Right renal pelvis (tissue), 4 donors: ENCODE measurements at places on chromosomes 7 and 10.

DNA sequence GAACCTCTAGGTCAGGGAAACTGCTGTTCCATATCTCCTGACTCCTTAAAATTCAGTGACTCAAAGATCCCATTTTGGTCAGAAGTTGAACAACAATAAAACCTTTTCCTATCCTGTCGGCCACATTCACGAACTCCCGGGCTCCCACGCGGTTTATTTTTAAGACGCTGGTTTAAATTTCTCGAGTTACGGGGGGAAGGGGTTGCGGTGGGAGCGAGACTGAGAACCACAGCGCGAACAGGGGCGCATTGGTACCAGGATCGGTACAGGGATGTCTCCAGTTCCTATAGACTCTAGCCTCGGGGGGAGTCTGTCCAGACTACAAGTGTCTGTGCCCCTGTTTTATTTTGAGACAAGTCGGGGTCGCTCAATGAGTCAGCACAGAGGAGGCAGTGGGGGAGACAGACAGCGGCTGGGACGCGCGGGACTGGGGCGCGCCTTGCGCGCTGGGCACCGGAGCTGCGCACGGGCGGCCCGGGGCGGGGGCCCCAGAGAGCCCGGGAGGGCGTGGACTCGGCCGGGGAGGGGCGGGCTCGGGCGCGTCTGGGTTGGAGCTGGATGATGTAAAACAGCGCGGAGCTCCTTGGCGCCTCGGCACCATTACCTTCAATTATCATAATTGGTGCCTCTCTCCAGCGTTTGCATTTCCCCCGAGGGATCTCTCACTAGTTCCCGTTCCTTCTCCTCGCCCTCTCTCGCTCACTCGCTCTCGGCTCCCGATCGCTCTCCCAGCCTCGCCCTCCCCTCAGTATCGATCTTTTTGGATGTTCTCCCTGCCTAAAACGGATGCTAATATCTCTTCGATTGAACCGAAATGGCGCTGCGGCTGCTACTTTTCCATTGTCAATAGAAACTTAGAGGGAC is 8.7 kb upstream of the BAMBI start:
- DNase-seq, result no peak

GRCh38 chr7:105345003-105345402 is 43.7 kb downstream of the SRPK2 start:
- DNase-seq, result no peak

- DNase-seq, result no peak
Observed at GRCh38 chr7:134908289-134908688, 78.0 kb upstream of the AGBL3 start.

- no peak for DNase-seq
Observed at GRCh38 chr10:7409045-7409731, 1.6 kb downstream of the SFMBT2 start.

GRCh38 chr10:79355420-79356017 is 8.2 kb downstream of the PPIF start:
- no peak for DNase-seq

DNA sequence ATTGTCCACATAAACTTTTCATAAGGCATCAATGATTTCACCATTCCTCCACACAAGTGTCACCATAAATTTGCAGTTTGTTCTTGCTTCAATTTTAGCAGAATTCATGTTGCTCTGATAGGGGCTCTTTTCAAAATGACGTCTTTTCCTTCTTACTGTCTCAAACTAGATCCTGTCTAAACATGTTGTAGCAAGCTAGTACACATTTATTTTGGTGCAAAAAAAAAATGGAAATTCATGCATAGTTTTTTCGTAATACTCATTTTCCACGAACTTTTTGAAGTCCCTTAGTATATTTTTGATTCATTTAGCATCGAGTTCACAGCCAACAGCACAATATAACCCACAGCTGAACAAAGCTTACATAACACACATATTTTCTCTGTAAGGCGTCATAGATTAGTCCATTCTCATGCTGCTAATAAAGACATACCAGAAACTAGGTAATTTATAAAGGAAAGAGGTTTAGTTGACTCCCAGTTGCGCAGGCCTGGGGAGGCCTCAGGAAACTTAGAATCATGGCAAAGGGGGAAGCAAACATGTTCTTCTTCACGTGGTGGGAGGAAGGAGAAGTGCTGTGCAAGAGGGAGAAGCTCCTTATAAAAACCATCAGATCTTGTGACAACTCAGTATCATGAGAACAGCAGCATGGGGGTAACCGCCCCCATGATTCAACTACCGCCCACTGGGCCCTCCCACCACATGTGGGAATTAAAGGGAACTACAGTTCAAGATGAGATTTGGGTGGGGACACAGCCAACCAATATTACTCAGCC is 301.5 kb downstream of the CCDC3 start:
- no peak for DNase-seq

GRCh38 chr10:43599333-43599732 is 6.9 kb upstream of the ZNF485 start:
- no peak for DNase-seq

- no peak for DNase-seq
Observed at GRCh38 chr10:133212853-133213494, 17.0 kb upstream of the UTF1 start.

GRCh38 chr7:79495544-79496272 is 42.2 kb upstream of the MAGI2 start:
- no peak for DNase-seq

DNA sequence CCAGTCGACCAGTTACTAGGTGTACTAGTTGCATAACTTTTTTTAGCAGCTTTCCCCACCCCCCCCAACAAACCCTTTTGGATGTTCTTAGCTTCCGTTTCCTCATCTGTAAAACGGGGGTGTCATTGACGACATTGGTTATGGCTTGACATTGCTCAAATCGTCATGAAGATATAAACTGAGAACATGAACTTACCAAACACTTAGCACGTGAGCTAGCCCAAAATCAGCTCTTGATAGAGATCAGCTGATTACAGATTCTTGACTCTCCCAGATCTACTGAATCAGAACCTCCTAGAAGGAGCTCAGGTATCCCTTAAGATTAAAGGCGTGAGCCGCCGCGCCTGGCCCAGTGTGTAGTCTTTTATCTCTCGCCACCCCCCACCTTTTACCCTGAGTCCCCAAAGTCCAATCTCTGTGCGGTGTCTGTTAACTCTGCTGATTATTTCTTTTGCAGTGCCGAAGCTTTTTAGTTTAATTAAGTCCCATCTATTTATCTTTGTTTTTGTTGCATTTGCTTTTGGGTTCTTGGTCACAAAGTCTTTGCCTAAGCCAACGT is 1.0 kb upstream of the GNA12 start:
- DNase-seq, result no peak

DNA sequence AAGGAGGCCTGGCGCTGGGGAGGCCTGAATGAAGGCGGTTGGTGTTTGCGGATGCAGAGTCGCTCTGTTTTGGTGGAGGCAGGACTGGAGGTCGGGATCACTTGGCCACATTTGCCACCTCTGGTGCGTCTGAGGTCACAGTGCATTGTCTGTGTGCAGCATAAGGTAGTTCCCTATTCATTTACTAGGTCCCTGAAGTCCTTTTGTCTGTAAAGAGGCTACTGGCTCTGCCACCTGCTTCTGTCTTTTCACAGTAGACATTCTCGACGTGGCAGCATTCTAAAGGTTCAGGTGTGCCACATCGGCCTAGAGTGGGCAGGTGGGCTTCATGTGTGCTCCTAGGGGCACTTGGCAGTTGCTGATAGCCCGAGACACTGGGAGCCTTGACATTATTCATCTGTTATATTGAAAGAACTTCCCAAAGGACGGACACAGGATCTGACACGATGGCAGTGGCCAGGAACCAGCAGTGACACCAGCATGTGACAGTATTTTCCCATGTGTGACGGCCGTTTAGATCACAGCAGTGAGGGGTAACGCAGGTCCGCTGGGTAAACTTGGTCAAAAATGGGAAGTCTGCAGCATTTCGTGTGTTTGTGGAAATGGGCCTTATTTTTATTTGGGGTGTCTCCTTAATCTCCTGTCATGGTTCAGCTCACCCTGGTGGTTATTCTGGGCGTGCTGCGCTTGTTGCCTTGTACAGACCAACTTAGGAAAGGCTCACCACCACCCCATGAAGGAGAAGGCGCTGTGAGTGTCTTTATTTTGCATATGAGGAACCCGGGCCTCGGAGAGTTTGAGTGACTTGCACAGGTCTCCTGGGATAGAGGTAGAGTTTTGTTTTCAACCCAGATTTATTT is 5.9 kb downstream of the MGMT start:
- DNase-seq, result no peak

GRCh38 chr7:88546808-88547207 is 212.7 kb upstream of the ZNF804B start:
- DNase-seq, result no peak

GRCh38 chr10:51892965-51893658 is 193.7 kb upstream of the CSTF2T start:
- DNase-seq, result no peak

- no peak for DNase-seq
Observed at GRCh38 chr10:71243756-71244395, 31.5 kb downstream of the UNC5B start.

DNA sequence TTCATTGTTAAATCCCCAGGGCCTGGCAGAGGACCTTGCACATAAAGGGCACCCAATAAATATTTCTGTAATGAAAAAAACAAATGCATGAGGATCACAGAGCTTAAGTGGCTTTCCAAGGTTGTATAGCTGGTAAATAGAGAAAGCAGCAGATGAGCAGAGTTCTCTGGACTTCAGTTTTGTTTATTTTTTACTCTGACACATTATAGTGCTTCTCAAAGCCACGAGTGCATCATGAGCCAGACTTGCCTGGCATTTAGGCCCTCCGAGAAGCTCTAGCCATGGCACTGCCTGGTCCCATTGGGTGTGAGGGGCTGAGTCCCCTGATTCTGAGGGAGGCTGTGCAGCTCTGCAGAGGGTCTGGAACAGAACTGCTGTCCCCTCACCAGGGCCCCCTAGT is 87.2 kb upstream of the ZNF32 start:
- DNase-seq, result no peak

GRCh38 chr10:73759512-73760115 is 15.4 kb downstream of the SEC24C start:
- no peak for DNase-seq

DNA sequence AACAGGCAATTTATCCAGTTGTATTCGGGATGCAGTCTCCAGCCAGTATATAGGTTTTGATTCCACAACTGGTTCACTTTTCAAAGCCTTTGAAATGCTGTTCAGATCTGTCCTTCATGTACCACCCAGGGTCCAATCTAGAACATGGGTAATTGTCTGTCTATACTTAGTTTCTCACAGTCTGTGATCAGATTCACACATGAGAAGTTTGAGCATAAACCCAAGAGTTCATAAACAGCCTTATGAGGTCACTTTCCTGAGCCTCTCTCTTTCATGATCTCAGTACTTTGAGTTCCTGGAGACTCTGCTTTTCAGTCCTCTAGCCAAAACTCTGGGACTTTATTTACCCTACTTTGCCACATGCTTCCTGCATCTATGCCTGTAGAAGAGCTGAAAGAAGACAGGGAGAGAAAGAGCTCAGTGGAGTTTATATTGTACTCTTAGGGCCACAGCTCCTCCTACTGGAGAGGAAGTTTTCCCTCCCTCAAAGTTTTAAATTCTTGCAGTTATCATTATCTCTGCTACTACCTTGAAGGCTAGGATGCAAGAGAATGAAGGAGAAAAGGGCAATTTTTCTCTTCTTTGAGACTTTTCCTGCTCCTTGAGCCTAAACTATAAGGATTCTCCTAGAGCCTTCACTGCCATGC is 172.0 kb downstream of the ZEB1 start:
- DNase-seq, result no peak

GRCh38 chr10:110149259-110149658 is 58.1 kb upstream of the MXI1 start:
- DNase-seq, result no peak

DNA sequence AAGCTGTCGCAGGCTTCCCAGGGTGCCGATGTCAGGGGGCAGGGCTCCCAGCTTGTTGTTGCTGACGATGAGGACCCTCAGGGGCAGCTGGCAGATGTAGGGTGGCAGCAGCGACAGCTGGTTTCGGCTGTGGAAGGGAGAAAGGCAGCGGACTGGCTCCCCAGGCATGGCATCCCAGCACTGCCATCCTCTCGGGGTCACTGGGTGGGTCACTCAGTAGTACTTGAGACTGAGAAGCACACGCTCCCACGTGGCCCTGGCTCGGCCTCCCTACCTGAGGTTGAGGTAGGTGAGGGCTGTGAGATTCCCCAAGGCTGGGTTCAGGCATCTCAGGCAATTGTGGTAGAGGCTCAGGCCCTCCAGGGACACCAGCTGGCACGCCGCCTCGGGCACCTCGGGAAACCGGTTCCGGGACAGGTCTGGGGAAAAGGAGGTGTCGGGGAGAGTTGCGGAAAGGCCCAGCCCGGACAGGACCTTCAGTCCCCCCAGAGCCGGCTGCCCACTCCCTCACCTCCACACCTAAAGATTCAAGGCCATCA is 3.8 kb downstream of the LRCH4 start:
- no peak for DNase-seq

DNA sequence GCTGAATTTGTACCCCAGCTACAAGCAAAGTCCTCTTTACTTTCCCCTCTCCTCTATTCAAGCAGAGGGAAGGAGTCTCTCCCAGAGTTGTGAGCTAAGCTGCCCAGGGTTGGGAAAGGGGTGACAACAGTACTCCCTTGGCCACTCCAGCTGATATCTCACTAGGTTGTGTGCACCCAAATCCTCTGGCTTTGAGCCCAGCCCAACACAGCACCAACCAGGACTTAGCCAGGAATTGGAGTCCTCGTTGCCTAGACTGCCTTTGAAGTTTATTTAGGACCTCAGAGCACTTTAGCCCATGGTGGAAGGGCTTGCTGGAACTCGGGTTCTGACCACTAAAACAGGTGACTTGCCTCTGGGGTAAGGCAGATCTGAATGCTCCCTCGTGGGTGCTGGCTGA is 35.7 kb upstream of the DYNC1I1 start:
- DNase-seq, result no peak

DNA sequence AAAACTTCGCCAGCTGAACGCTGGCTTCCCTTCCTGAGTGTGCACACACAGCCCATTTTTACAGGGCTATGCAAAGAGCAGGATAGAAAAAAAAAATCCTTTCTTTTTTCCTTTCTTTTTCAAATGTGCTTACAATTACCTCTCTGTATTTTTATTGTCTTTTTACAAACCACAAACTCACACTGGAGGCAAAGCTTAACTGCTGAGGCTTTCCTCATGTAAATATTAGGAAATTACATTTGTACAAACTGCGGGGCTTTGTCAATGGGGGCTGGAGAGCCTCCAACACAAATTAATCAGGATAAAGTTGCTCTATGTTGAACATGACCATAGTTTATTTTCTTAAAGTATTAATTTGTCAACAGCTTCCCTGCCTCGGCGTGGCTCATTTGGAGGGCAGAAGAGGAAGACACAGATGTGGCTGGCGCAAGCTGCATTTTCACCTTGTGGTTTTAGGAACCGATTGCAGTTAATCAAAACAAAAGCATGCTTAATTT is 411.7 kb upstream of the MKI67 start:
- DNase-seq, result no peak

DNA sequence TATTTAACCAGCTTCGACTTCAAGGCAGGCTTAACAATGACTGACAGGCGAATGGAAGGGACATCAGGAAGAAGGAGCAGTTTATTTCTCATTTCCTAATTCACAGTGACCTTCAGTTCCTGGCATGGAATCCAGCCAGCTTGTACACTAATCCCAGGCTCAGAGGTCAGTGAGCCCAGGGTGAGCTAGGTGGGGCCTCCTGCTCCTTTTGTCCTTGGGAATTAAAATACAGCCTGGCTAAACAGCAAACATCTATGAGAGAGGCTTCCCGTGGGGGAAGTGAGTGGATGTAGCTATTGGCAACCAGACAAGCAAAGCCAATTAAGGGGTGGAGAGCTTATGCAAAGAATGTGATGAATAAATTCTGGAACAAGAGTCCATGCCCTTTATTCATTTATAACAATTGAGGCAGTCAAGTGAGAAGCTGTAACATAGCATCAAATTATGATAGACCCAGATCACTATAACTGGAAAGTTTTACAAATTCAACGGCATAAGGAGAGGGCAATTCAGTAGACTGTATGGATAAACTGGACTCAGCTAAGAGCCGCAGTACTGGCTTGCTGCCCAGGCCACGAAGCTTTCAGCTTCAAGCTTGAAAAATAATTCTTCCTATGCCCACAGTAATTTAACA is 57.1 kb downstream of the STK17A start:
- DNase-seq, result no peak
